NCI-H2029 treated with DMSO at 0.1 percent for 48 hours (cell line): ENCODE measurements at places on chromosomes 6 and 20.
A peak's percentile ranks its signal among the peaks of the same experiment; 100 is the strongest.

DNA sequence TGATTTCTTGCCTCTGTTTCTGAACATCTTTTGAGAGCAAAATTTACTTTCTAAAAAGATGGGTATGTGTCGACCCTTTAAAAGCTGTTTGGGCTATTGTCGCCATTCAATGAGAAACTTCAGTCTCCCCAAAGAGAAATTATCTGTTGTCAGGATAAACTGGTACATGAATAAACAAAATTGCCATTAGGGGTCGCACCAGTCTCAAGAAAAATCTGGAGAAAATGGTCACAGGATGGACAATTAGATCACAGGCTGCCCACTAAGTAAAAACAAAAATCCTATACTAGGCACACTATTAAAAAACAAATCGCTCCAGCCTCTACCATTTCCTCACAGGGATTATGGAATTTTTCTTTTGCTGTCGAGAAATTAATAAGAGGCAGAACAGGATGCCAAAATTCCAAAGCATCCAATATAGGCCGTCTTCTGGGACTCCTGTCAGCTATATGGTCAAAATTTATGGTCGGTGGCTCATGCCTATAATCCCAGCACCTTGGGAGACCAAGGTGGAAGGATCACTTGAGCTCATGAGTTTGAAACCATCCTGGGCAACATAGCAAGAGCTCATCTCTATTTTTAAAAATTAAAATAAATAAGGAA, 5.5 kb upstream of the HLA-E start:
- DNase-seq: peak; percentile 28

- DNase-seq: no peak
Measured at GRCh38 chr6:42562788-42563405, 932 bp upstream of the UBR2 start.

- DNase-seq: no peak
Measured at GRCh38 chr20:21082584-21082983, 23.6 kb downstream of the LINC00237 start.

- DNase-seq: peak; percentile 23
Measured at GRCh38 chr6:46983007-46983411, 59.1 kb downstream of the ADGRF1 start.

- DNase-seq: no peak
Measured at GRCh38 chr6:137248702-137249101, 29.5 kb upstream of the IFNGR1 start.

DNA sequence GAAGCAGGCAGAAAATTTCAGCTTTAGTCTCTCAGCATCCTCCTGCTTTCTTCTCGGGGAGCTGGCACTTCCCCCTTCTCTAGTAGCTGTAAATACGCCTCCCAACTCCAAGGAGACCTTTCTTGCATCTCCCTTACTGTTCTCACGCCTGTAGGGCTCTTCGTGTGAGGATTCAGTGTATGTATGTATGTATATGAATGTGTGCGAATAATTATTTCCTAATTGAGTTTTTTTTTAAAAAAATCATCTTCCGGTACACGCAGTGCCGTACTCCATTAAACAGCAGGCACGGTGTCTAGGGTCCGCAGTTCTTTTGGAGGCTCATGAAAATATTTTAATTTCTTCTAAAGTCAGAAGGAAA, 85.4 kb downstream of the HFE start:
- DNase-seq: peak; percentile 56

- DNase-seq: no peak
Measured at GRCh38 chr6:19906171-19906570, 69.0 kb downstream of the ID4 start.

- DNase-seq: no peak
Measured at GRCh38 chr20:22350624-22351023, 233.7 kb downstream of the FOXA2 start.

- DNase-seq: no peak
Measured at GRCh38 chr6:4925580-4925979, 78.3 kb downstream of the RPP40 start.

DNA sequence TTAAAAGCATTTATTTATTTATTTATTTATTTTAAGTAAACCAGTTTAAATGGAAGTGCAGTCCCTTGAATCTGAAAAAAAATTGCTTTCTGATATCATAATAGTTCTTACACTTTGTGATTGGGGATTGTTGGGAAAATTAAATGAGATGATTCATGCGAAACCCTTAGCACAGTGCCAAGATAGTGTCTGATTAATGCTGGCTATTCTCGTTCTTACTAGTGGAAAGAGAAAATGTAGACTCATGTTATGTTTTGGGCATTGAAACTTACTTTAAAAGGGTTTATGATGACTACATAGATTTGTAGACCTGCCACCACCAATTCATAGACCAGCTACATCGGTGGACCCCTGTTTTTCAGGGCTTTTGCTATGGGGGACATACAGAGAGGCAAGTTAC, 229.2 kb upstream of the ZFP64 start:
- no peak for DNase-seq

DNA sequence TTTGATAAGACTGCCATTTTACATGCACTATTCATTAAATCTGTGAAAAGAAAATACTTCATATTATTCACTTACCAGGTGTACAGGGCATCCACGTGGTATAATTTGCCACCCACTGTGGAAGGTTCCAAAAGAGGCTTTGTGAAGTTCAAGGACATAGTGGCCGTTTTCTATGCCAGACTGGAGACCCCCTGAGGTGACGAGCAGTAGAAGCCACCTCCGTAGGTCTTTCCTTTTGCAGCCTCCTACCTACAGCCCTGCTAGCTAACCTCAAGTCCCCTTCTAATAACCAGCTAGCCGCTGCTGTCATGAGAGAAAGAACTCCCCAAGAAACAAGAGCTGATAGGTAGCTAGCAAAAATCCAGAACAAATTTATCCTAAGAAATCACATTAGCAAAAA, 110.5 kb downstream of the ARHGAP18 start:
- DNase-seq: no peak

GRCh38 chr20:52963131-52963530, 9.0 kb upstream of the TSHZ2 start:
- DNase-seq: no peak

DNA sequence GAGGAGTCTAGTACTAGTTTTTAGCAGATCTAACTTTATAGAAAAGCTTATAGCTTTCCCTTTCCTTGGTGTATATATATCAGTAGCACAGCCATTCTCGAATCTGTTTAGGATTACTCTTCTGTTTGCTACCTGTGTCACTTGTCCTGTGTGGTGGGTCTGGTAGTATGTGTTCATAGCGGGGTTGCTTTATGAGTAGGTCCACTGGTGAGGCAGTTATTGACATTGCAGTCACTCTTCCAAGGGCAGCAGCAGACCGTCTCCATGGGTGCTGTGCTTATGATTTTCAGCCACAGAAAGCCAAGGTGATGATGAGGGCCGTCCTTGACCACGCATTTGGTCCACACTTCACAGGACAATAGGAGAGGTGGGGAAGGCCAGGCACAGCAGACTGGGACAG, 171.5 kb downstream of the CDKAL1 start:
- peak; percentile 74 for DNase-seq

DNA sequence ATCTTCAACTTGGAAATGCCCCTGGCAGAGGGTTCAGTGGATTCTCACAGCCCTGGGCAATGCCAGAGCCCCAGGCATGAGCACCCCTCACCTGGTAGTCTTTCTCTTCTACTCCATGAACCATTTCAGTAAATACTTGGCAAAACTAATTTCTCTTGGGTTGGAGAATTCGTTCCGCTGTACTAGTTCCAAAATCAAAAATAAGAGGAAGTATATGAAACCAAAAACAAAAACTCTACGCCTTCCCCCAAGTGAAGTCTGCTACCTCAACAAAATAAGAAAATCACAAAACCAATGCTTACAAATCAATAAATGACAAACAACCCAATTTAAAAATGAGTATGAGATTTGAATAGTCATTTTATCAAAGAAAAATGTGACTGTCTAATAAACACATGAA, 12.6 kb downstream of the GFOD1 start:
- no peak for DNase-seq

- DNase-seq: no peak
Measured at GRCh38 chr6:72382602-72383529, 239.0 kb upstream of the KCNQ5 start.

- DNase-seq: no peak
Measured at GRCh38 chr6:112480553-112480952, 133.4 kb downstream of the RFPL4B start.

DNA sequence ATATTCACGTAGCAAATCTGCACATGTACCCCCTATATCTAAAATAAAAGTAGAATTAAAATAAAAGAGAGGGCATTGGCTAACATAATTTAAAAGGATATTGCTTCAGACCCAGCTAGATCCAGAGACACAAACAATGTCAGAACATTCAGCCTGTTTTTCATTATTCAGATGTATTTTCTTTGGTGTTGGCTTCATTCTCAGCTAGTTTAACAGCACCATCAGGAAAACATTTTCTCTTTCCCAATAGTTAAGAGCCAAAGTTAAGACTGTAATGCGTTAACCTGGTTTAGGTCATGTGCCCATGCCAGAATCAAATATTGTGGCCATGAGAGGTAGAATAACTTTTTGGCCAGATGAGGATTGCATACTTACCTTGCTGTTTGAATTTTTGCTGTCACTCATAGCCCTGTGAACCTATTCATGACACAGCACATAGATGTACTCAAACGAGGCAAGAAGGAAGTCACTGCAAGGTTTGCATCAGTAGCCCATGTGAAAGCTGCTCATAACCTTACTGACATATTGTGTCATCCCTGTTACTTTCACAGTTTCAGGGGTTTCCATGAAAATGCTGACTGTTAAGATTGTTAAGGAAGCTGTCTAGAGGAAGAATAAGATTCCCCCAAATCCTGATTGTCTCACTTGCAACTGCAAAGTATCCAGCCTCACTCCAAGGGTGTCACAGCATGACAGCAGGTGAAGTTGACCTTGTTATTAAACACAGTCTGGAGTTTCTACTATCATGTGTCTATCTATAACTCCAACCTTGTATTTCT, 233.1 kb downstream of the PACRG start:
- DNase-seq: no peak

- no peak for DNase-seq
Measured at GRCh38 chr6:1963596-1963995, 281.8 kb downstream of the GMDS start.

DNA sequence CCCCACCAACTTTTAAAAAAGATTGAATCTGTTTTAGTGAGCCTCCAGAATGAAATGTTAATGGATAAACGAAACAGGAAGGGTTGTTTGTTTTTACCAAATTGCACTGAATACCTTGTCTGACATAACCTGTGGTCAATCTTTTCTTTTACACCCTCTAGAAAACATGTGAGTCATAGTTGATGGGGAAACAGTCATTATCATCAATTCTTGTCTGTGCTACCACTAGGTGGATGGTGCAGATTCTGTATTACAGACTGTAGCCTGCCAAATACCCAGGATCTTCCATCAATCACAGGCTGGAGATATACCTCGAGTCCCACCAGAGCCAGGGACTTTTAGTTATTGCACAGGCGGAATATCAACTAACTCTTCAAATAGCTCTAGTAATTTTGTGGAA, 29.5 kb upstream of the PKIB start:
- DNase-seq: no peak

DNA sequence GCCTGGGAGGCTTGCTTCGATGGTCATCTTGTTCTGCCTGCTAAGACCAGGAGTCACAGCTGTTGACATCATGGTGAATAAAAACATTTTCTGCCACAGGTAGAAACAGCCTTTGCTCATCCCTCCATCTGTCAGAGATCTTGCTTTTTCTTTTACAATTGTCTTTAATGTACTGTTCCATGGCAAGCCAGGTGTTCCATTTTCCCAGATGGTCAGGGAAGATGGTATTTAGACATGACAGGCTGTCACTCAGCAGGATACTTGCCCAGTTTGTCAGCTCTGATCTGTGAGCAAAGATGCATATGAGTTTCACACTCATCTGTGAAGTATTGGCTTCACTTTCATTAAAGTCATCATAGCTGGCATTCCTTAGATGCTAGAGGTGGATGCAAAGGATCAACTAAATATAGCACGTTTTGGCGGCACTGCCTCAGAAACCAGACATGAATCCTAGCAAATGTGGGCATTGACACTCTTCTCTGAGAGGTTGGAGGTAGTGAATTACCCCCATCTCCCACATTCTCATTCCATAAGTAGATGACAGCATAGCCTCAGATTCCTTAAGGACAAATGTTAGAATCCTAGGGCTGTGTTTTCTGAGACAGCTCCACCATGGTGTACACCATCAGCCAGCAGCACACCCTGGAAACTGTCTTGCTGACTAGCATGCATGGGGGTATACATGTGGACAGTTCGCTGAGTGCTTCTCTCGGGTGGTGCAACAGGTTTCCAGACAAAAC, 4.2 kb downstream of the SSTR4 start:
- no peak for DNase-seq

DNA sequence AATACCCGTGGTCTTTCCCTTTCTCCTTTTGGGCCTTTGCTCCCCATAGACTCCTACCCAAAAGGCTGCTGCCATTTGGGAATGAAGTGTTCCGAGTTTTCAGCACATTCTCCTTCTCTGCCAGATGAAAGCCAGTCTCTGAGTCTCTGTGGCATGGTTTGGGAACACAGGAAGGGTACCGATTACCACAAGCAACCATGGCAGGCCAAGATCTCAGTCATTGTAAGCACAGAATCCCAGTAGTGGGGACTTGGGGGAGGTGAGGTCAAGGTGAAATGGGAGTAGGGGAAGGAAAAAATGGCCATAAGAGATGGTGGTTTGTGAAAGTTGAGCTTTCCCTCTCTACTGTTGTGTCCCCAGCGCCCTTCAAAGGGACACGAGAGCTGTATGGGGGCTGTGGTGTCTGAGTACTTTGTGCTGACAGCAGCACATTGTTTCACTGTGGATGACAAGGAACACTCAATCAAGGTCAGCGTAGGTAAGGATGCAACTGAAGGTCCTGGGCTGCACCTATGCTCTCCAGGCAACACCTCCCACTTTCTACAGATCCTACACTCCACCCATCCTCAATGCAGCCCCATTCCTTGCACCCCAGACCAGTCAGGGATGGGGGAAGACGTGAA, 4.1 kb downstream of the CFB start:
- DNase-seq: no peak

- no peak for DNase-seq
Measured at GRCh38 chr6:27865850-27866356, 46.3 kb downstream of the OR2B2 start.

- no peak for DNase-seq
Measured at GRCh38 chr20:7622399-7622961, 317.8 kb downstream of the HAO1 start.

GRCh38 chr6:107763946-107764345, 60.2 kb downstream of the SCML4 start:
- DNase-seq: no peak

DNA sequence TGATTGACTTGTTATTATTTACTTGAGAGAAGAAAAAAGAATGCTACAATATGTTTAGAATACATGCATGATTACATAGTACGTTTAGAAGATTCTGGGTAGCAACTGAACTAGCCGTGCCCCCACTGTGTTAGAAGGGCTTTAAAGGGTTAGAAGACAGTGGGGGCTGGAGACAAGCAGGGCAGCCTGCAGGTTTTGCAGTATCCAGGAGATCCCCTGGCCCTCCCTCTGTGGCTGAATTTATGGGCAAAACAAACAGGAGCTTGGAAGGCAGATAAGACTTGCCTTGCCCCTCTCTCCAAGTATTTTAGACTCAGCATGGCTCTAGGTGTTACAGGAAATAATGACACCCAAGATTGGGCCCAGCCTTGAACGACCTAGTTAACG, 179.2 kb downstream of the CLIC5 start:
- DNase-seq: no peak

- no peak for DNase-seq
Measured at GRCh38 chr6:20605061-20605460, 70.8 kb downstream of the CDKAL1 start.
